ENCODE measurements at places on chromosomes 12 and 14.

DNA sequence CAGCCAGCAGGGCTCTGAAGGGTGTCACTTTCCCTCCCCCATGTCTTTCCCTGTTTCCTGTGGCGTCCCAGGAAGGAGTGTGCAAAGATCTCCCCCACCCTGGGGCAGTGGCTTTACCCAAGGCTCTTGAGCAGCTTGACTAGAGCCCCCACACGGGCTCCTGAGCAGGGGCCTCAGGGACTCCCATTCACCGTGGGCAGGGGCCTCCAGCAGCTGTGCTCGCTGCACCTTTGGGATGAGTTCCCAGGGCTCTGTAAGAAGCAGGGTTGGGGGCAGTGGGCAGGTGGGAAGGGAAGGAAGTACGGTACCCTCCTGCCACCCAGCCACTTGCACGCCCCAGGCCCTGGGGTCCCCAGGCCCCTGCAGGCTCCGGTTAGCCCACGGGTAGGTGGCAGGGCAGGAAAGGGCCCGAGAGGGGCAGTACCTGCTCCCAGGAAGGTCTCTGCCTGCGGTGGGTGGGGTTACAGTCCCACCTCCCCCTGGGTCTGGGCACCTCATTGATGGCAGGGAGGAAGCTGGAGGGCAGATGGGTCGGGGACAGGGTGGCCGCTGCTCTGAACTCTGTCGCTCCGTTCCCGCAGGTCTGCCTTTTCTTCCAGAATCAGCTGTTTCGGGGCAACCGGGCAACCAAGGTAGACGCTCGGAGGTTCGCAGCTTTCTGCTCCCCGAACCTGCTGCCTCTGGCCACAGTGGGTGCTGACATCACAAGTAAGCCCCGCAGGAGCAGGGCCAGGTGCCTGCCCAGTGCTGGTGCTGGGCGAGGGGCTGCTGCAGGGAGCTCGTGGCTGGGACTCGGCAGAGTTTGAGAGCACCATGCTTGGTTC is 13.0 kb downstream of the ASPG start:
- no peak for DNase-seq

DNA sequence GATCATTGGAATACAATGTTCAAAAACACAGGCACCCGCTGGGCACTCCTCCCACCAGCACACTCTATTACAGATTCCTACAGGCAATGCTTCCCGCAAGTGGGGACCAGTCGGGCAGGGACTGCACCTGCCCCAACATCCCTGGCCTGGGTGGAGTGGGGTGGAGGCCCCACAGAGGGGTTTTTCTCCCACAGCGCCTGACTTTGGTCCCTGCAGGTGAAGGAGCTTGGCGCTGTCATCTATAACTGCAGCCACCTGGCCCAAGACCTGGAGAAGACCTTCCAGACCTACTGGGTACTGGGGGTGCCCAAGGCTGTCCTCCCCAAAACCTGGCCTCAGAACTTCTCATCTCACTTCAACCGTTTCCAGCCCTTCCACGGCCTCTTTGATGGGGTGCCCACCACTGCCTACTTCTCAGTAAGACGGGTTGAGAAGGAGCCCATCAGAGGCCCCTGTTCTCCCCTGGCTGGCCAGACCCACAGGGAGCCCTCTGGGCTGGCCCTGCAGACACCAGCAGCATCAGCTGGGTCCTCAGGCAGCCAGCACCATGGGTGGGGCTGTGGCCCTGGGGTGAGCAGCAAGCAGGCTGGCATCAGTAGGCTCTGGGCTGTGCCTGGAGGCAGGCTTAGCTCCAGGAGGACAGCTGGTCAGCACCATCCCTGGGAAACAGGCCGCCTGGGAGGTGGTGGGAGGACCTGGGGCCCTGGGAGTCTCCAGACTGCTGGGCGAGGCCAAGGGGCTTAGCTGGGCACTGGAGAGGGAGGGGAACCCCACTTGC is 6.0 kb downstream of the PLD4 start:
- DNase-seq: no peak

- no peak for DNase-seq
These were observed 43.5 kb downstream of the DNAI7 start for GRCh38 chr12:25151476-25151875.

- no peak for DNase-seq
These were observed 50.3 kb downstream of the IRAK3 start for GRCh38 chr12:66239295-66239694.

DNA sequence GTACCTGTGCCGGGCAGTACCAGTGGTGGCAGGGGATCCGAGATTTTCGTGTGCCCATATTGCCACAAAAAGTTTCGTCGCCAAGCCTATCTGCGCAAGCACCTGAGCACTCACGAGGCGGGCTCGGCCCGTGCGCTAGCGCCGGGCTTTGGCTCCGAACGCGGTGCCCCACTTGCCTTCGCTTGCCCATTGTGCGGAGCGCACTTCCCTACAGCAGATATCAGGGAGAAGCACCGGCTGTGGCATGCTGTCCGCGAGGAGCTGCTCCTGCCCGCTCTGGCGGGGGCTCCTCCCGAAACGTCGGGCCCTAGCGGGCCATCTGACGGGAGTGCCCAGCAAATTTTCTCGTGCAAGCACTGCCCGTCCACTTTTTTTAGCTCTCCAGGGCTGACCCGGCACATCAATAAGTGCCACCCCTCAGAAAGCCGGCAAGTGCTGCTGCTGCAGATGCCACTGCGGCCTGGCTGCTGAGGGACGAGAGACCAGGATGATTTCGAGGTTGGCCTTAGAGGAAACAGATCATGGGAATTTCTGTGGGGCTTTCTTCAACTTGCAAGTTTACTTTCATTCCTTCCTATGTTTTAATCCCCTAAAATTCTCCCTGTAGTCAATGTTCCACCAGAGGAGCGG is 1.6 kb downstream of the INSM2 start:
- DNase-seq: no peak
